GM23338 (cell line): ENCODE measurements at places on chromosomes 7 and 10. TPM values are rescaled to one million over a fixed set of nuclear protein-coding genes. Genes with fewer than 3 reads are reported as not detected.
A peak's percentile ranks its signal among the peaks of the same experiment; 100 is the strongest.

The INA gene
- polyA plus RNA-seq, result 9.0 and 10.0 TPM in 2 replicates

The TFPI2 gene
- 18.1 and 24.9 TPM in 2 replicates for polyA plus RNA-seq

The CLDN3 gene
- 20.1 and 21.4 TPM in 2 replicates for polyA plus RNA-seq

The TMEM273 gene
- polyA plus RNA-seq, result not detected in 2 replicates

The VPS26A gene
- 23.1 and 29.0 TPM in 2 replicates for polyA plus RNA-seq

The SMC3 gene
- 237 and 320 TPM in 2 replicates for polyA plus RNA-seq

The LDB1 gene
- polyA plus RNA-seq, result 16.3 and 19.4 TPM in 2 replicates

The C10orf67 gene
- 0.16 TPM in 2 replicates for polyA plus RNA-seq

The DEPP1 gene
- 0.37 TPM in 2 replicates for polyA plus RNA-seq

The EPHA1 gene
- polyA plus RNA-seq, result 60.7 and 66.1 TPM in 2 replicates

DNA sequence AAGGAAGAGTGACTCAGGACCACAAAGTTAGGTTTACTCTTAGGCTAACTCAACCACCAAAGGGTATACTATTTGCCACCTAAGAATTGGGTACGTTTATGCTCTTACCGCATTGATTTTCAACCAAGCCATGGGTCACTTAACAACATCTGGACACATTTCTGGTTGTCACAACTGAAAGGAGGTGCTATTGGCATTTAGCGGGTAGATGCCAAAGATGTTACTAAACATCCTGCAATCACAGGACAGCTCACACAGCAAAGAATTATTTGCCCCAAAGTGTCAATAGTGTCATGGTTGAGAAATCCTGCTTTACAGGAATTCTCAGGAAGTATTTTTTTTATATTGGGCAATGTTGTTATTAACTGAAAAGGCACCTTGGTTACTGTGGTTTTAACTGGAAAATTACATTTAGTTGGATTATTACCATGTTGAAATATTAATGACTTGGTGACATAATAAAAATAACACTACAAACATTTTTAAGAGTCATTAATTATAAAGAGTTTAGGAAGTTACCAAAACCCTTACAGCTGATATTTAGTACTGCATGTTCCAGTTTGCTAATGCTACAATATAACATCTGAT is 185.0 kb upstream of the TMEM196 start:
- DNase-seq, result no peak

GRCh38 chr10:44506386-44506785 is 121.5 kb upstream of the CXCL12 start:
- DNase-seq, result peak; percentile 46

DNA sequence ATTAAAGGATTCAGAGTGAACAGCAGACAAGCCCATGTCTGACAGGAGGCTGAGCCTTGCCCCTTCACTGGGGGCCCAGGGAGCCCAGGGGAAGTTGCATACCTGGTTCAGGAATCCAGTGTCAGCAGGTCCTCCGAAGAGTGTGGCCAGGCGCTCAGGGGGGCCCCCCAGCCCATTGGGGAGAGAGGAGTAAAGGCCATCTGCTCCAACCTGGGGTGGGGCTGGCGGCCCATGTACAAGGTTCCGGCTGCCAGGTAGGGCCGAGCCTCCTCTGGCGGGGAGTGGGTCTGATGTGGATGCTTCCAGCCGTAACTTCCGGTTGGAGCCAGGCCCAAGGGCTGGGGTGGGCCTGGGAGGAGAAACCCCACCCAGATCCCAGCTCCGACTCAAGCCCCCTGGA is 2.3 kb downstream of the PSD start:
- no peak for DNase-seq

DNA sequence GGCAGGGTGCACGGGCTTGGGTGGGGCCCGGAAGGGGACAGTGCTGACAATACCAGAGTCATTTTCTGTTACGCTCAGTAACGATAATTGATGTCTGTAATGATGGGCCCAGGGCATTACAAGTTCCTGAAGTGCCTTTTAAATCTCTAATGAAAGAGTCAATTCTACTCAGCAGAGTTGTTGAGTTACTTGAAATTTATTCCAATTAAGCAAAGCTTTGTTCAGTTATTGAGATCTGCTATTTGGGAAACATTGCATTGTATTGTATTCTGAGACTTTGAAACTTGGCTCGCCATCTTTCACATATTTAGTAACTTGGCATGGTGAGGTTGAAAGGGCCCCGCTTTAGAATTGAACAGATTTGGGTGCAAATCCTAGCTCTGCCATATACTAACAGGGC is 34.7 kb downstream of the MINDY4 start:
- DNase-seq, result no peak

DNA sequence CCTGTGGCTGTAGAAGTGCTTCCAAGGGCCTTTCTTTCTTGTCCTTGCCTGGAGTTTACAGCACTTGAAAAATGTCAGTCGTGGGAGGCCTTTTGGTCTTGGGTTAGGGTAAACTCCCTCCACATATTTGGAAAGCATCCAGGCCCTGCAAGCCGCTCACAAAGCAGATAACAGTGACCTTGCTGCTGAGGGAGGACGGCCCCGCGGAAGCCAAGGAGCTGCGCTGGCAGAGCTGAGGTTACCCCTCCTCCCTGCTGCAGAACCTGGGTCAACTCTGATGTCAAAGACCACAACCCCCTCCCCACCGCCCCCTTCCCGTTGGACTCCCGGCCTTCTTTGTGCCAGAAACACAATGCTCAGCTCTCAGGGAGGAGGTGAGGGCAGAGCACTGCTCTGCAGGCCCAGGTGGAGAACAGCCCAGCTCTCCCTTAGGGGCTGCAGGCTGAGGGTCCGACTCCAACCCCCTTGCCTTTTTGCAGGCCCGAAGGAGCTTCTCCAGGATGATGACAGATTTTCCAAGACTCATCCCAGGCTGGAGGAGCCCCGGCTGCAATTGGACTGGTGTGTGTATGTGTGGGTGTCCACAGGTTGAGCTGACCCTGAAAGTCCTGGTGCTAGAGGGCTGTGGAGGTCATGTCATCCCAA is 957.6 kb upstream of the ZNF722 start:
- no peak for DNase-seq

GRCh38 chr7:91089382-91089963 is 174.8 kb upstream of the FZD1 start:
- peak; percentile 57 for DNase-seq

GRCh38 chr7:116633131-116633988 is 38.6 kb upstream of the MET start:
- DNase-seq, result no peak

DNA sequence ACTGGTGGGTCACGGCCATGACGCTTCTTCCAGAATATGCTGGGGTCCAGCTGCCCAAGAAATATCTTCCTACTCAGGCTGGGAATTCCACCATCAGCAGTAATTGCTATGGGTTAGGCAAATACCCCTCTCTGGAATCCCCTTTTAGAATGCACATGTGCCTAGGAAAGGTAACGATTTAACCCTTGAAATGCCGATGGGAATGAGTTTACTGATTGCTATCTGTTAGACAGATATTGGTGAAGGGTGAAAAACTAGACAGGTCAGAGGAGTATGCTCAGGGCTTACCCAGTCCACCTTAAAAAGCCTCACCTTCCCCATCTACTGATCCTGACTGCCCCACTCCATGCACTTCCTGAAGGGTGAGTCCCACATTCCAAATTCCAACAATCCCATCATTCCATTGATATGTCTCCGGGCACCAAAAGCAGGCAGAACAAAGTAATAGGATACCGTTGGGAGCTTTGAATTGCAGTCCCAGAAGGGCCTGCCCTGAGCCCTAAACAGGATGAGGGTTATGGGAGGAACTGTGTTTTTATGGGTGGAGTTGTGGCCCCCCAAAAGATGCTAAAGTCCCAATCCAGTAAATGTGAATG is 59.3 kb downstream of the DLG5 start:
- DNase-seq, result peak; percentile 29

DNA sequence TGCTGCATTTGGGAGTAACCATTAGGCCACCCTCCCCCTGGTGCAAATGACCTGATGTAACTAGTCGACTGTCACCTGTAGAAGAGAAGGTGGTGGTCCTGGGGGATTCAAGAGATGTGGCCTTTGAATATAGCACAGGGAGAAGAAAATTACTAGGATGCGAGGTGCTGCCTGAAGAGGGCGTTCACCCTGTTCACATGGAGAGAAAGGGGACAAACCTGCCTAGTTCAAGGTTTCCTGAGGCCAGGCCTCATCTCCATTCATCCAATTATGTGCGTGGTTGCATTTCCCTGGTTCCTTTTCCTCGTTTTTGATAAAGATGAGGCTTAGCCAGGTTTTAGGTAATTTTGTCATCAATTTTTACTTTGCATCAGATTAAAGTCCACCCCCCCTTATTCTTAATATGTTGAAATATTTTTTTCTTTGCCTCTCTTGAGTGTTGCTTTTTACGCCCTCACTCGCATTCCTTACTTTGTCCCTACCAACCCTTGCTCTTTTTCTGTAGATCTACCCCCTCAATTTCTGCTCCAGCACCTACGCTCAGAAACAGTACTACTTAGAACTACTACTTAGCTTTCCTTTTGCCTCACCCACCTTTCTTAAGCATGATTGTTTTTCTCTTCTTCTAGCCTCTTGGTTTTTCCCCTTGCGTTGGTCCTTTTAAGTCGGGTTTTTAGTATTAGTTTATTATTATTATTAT is 13.7 kb downstream of the CLCN1 start:
- DNase-seq, result peak; percentile 58

- DNase-seq, result no peak
Measured at GRCh38 chr10:1316809-1317143, 260.6 kb downstream of the WDR37 start.

DNA sequence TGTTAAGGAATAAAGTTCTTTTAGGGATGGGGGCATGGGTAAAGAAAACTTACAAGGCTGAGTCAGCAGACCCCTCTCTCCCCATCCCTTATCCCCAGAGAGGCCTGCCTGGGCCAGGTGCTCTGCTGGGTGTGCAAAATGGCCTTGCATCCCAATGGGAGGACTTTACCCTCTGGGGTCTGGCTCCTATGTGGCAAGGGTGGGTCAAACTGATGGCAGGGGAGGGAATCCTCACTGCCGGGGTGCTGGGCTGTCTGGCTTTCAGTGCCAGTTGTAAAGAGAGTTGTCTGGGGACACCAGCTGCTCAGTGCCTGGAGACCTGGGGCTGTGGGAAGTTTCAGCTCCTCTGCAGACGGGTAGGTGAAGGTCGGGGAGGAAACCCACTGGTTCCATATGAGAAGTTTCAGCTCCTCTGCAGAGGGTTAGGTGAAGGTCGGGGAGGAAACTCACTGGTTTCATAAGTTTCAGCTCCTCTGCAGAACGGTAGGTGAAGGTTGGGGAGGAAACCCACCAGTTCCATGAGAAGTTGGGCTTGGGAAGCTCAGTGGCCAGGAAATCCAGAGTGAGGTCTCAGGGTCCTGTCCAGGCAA is 127.2 kb upstream of the PODXL start:
- no peak for DNase-seq

DNA sequence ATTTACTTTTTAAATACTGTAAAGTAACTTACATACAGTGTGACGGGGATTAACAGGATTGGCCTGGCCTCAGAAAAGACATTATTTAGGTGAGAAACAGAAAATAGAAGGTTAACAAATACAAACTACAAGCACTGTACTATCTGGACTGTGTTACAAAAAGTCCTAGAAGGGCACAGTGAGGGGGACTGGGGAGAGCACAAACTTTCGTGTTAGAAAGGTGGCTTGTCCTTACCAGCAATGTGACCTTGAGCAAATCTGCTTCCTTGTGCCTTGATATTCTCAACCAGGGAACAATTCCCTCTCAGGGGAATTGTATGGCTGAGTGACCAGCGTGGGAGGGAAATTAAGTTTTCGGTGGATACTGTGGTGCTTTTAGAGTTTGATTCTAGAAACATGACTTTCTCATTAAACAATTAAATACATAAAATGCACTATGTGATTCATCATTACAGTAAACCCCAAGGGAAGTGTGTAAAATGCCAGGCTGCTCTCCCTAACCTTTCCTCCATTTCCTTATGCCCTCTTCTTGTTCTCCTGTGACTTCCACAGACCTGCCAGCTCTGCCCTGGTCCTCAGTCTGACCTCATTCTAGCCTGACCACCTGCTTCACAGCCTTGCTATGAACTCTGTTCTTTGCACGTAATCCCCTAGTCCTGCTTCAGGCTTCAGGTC is 57.7 kb downstream of the OSBPL3 start:
- no peak for DNase-seq

DNA sequence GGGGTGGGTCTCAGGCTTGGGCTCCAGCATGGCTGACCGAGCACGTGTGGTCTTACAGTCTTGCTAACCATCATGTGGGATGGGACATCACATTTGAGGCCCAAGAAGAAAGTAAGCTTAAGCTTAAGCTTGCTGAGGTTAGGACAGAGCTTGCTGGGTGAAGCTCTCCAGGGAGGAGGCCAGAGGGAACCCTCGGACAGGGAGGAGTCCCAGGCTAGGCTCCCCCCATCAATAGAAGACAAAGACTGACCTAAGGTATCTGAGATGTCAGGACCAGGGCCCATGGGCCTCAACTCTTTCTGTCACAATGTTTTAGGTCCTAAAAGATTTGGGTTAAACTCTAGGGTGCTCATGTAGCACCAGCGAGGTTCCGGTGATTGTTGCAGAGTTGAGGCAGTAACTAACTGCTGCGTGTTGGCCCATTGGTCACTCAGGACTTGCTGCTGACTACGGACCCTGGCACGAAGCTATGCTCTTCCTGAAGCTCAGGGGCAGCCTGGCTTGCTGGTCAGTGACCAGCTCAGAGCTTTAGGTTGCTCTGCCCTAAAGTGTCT is 10.5 kb downstream of the AKR1E2 start:
- DNase-seq, result no peak

GRCh38 chr10:132420981-132421846 is 24.2 kb downstream of the PWWP2B start:
- DNase-seq, result no peak

GRCh38 chr7:26549281-26549944 is 257.8 kb downstream of the SNX10 start:
- DNase-seq, result no peak

GRCh38 chr7:34296663-34297062 is 361.4 kb upstream of the NPSR1 start:
- DNase-seq, result no peak

DNA sequence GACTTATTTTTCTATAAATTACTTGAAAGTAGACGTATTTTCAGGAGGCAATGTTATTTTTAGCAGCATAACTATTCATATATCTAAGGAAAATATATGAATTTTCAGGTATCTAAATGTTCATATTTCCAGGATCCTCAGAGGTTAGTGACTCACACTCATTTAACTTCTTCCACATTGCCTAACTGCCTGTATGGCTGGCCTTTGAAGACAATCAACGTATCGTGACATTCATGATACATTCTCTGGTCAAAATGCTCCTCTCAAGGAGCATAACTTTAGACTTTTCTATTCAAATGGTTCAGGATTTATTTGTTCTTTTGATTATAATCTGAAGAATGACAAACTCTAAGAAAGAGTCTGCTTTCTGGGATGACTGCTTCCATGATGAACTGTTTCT is 89.3 kb downstream of the SEMA3C start:
- DNase-seq, result no peak

DNA sequence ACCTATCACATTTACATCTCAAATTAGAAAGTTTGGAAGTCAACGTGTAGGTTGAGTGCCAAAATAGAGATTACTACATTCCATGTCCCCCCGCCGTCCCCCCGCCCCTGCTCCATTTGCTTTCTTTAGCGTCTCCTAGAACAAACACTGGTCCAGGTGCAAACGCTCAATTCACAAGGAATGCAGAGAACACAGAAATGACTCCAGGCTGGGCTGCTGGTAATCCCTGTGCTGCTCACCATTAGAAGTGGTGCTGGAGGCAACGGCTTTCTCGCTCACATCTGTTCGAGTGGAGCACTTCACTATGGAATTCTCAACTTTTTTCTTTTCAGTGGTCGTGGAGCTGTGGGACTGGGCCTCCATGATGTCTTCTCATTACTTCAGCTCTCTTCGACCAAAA is 14.1 kb downstream of the GLI3 start:
- peak; percentile 85 for DNase-seq

GRCh38 chr10:100696477-100696901 is 48.9 kb upstream of the PAX2 start:
- DNase-seq, result no peak

GRCh38 chr10:48598243-48598935 is 6.5 kb downstream of the ARHGAP22 start:
- DNase-seq, result no peak
